ENCODE measurements at places on chromosomes 12 and 14.
A peak's percentile ranks its signal among the peaks of the same experiment; 100 is the strongest.

DNA sequence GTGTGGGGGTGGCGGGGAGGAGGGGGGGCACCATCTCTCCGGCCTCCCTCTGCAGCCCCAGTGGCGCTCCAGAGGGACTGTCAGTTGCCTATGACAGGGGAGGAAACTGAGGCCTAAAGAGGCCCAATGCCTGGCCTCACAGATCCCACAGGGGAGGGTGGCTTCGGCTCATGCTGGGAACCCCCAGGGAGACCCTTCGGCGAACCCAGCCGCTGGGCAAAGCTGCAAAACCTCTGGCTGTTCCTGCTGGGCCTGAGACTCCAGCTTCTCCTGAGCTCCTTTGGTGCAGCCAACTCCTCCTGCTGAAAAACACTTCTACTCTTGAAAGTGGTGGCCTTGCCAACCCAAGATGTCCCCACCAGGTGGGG lies 170.1 kb upstream of the RTL1 start:
- no peak for DNase-seq

GRCh38 chr14:36986407-36986806 lies 186.0 kb downstream of the SLC25A21 start:
- no peak for DNase-seq

DNA sequence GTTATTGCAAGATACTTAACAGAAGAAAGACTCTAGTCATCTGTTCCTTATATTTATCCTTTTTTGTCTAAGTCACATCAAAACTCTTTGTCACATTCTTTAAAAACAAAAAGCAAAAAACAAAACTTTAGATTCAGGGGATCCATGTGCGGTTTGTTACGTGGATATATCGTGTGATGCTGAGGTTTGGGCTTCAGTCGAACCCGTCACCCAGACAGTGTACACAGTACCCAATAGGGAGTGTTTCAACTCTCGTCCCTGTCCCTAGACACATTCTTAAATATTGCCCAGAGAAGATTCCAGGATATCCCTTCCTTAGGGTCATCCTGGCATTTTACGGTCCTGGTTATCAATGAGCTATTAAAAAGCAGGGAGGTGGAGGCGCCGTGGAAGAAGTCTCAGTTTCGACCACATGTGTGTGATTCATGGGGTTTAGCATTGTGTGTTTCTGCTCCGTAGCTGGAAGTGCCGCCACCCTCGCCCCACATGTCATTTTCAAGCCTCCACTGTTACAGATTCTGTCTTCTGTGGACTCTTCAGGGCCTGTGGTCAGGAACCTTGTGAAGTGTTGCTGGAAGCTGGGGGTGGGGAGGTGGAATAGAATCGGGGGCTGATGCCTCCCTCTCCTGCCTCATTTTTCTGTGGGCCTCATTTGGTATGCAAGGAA lies 19.9 kb downstream of the CCND2 start:
- no peak for DNase-seq

- no peak for DNase-seq
Observed at GRCh38 chr14:45798659-45799058, 545.7 kb upstream of the MIS18BP1 start.

GRCh38 chr14:68910540-68910939 lies 68.6 kb downstream of the ACTN1 start:
- no peak for DNase-seq

- DNase-seq: no peak
Observed at GRCh38 chr12:3755898-3756297, 3.0 kb upstream of the CRACR2A start.

DNA sequence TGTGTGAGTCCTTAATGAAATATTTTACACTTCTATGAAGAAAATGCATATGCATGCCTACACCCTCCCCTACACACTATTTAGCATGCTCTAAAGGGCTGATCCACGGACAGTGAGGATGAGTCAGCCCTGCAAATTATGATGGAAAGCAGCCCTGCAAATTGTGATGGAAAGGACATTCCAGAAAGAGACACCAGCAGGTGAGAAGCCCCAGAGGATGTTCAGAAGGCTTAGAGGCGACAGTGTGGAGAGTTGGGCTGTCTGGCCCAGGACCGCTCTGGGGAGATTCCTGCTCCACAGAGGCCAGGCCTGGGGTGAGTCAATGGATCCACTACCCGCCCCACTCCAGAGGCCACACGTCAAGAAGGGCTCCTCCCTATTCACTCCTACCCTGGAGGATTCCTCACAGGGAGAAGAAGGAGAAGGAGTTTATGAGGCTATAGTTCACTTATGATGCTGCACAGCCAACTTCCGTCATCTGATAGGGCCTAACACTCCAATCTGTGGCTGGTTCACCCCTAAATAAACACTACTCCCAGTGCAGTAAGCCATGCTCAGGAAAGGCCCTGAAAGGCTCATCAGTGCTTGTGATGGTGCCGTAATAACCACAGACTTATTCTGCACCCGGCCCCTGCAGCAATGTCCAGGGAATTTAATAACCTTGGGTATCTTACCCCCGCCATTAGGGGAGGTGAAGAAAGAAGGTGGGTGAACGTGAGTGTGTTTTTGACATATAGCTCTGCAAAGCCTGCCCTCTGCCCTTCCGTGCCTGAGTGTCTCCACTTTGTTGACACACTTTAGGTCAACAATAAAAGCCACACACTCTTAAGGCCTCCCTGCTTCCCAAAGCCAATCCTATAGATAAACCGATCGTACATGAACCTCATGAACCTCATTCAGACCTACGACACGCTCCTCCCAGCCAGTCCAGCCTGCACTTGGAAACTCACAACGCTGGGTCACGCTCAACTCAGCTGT lies 46.4 kb downstream of the CLMN start:
- DNase-seq: no peak

GRCh38 chr14:21100931-21101330 lies at the start of gene TMEM253:
TSS of gene TMEM253 (plus strand) at chr14:21101066. CDS start at chr14:21101344, 278 bp downstream.
- DNase-seq: no peak

DNA sequence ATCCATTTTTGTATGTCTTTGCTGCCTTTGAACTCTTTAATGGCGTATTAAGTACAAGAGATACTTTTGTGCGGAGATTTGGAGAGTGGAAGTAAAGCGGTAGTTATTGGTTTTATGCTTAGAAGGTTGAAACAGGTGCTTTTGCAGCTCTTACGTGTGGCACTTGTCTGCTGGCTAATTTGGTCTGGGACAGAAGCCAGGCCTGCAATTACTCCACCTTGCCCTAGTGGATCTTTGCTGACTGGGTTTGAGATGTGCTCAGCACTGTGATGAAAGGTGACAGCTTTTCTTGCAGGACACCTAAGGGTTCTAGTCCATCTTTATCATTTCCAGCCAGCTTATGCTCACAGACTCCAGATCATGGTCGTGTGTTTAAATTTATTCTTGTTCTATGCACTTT lies 252.5 kb downstream of the RPL10L start:
- DNase-seq: no peak

DNA sequence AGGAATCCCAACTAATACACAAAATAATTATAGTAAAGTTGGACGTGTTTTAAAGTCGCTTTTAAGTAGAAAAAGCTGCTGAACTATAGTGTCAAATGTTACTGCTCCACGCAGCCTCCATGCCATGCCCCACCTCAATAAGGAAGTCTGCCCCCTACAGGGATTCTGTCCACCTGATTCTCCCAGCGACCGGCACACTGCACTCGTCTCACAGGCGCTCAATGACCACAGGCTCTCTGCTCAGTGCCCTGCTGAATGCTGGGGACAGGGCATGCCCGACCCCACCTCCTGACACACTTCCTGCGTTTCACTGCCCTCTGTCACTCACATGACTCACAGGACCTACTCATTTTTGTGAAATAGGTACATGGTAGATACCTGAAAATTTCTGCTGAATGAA lies 48.9 kb downstream of the BDKRB1 start:
- DNase-seq: no peak

DNA sequence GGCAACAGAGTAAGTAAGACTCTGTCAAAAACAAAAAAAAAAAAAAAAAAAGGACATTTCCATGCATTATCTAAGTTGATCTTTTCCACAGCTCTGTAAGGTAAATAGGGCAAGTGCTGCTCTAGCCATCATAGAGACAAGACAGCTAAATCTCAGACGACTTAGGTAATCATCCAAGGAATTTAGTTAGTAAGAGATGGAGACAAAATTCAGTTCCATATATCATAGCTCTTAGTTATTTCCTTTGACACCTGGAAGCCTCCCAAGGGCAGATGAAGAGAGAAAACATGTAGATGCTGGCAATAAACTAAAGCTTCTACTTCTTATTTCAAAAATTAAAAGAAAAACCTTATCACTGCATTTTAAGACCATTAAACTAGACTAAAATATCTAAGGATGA lies 48.7 kb downstream of the ST8SIA1 start:
- no peak for DNase-seq

- no peak for DNase-seq
Observed at GRCh38 chr12:104784592-104784991, 173.5 kb downstream of the SLC41A2 start.

- DNase-seq: no peak
Observed at GRCh38 chr14:95953111-95953724, 76.6 kb downstream of the TUNAR start.

DNA sequence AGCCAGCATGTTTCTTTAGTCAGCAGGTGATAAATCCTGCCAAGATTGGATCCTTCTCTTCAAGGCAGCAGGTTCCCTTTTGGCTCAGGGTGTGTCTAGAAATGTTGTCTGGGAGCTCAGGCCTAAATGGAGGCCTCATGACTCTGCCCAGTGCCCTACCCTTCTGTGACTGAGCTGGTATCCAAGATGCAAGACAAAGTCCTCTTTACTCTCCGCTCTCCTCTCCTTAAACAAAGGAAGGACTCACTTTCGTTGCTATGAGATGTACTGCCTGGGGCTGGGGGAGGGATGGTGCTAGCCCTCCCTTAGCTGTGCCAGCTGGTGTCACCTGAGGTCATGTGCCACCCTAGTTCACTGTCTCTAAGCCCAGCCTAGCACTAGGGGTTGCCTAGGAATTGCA lies 13.8 kb upstream of the TMPRSS12 start:
- no peak for DNase-seq

DNA sequence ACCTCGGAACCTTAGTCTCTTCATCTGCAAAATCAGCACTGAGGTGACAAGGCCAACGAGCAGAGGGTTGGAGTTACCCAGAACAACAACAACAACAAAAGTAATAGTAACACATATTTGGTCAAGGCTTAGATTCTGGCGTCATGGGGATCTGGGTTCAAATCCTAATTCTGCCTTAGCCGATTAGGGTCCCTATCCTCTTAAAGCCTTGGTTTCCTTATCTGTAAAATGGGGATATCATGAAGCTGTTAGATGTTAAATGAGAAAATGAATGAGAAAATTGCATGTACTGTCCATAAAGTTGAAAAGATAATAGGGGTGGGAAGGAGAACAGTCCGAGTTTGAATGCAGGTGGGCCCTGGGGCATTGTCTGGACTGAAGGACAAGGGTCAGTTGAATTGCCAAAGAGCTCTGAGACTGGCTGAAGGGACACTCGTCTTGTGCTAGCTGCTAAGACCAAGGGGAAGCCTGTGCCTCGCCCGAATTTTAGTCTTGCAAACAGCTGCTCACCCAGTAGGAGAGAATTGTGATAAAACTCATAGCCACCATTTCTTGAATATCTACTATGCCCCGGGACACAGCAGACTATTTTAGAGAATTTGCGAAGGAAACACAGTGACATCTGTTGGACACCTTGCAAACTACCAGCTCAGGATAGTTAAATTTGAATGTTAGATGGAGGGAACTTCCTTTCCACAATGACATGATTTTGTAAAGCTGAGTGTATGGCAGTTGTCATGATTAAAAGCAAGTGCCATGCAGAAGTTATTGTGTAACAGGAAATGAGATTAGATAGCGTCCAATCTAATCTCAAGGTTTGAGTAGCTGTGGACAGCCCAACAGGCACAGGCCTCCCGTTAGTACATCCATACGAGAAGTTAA lies 6.8 kb upstream of the HNF1A start:
- DNase-seq: peak; percentile 85

DNA sequence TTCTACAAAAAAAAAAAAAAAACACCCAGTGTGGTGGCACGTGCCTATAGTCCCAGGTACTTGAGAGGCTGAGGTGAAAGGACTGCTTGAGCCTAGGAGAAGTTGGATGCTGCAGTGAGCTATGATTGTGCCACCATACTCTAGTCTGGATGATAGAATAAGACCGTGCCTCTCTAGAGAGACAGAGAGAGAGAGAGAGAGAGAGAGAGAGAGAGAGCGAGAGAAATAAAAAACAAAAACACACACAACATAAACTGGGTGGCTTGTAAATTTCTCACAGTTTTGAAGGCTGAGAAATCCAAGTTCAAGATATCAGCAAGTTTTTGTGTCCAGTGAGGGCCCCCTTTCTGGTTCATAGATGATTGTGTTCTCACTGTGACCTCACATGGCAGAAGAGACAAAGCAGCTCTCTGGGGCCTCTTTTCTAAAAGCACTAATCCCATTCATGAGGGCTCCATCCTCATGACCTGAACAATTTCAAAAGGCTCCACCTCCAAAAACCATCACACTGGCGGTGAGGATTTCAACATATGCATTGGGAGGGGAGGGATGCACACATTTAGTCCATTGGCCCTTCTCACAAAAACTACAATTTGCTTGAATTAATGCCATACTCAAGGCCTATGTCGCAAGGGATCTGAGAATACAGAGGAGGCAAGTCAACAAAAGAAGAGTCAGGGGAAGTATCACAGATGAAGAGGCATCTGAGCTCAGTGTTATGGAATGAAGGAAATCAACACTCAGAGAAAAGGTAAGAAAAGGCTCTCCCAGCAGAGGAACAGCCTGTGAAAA lies 94.9 kb downstream of the PPM1H start:
- no peak for DNase-seq

GRCh38 chr14:54652188-54652587 lies 85.3 kb downstream of the SAMD4A start:
- peak; percentile 96 for DNase-seq

GRCh38 chr12:92706594-92706993 lies 3.8 kb downstream of the PLEKHG7 start:
- DNase-seq: no peak

- no peak for DNase-seq
Observed at GRCh38 chr14:100473249-100473648, 114.0 kb downstream of the BEGAIN start.

GRCh38 chr14:50397390-50398188 lies 908 bp upstream of the CDKL1 start:
- peak; percentile 25 for DNase-seq

GRCh38 chr12:48787791-48788523 lies 932 bp downstream of the ADCY6 start:
- DNase-seq: peak; percentile 35

DNA sequence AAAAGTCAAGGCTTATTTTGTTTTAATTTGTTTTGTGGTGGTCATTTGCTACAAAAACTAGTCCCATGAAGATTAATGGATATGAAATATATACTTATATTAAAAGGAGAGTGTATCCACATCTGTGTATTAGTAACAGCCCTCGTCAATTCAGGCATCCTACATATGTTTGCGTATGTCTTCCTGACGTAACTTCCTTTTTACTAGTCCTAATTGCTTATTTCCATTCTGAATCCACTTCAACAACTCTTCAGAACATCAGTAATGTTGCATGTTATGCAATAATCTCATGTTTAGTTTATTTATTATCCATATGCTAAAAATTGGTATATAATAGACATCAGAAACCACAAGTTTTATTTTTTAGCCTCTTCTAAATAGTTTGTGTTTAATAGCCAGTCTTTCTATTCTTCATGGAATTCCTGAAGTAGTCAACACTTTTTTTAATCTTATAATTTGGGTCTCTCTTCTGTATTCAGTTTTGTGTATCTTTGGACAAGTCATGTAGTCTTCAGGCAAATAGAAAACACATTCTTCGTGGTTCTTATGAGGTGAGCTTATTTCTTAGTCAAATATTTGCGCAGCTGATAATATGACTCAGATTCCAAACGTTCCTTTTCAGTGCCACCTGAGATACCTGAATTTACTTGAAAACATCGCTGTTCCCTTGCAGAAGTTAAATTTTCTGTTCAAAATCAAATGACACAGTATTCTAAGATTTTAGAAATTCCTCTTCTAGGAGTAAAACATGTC lies 268.6 kb downstream of the CCDC59 start:
- no peak for DNase-seq

Data from AG08395 (cell line).